Stomach (tissue), 19 donors: ENCODE measurements at places on chromosomes 7 and 10.

DNA sequence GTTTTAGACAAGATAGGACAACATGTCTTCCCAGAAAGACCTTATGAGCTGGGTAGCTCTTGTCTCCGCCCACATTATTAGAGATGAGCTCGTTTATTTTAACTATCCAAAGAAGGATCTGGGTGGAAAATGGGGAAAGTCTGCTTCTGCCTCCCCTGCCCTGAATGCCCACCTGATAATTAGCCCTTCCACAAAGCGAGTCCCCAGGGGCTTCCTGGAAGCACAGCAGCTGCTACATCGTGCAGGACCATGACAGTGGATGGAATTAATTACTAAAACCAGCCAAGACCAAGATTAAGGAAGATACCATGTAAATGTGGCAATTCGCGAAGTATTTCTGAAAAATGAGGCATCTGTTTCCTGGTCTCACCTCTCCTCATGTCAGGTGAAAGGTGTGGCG is 374.4 kb downstream of the PAXIP1 start:
- no peak for DNase-seq

- DNase-seq = peak; percentile 84
Observed at GRCh38 chr7:149662591-149663095, 110.7 kb downstream of the ZNF467 start.

DNA sequence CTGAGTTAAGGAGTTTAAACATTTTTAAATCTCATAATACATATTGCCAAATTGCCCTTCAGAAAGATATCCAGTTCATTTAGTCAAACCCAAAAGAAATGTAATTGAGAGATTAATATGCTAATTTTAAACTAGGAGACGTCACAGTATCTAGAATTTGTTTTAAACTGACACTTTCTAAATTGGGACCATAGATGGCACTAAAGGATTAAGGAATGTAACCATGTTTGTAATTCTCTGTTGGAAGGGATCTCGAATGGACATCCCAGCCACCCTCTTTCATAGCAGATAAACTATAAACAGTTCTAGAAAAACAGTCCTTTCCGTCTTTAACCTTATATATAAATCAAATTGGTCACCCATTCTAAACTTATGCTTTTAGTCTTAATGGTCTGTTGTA is 30.0 kb upstream of the SAMD9L start:
- DNase-seq = peak; percentile 28

DNA sequence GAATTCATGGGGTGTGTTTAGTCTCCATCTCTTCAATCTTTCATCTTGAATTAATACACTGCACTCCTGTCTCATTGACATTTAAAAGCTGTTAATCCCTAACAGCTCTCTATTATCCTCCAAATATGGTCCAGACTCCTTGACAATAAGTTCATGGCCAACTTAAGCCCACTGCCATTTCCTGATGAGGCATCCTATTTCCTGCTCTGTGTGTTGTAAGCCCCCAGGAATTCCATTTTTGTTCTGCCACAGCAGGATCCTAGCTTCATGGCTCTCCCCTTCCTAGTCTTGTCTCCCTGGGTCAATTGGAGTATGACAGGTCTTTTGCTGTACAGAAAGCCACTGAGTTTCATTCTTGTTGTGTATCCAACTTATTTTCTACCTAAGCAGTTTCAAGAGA is 218.8 kb downstream of the OTUD1 start:
- no peak for DNase-seq

- peak; percentile 73 for DNase-seq
Observed at GRCh38 chr7:134593530-134594392, 44.9 kb downstream of the AKR1B15 start.

DNA sequence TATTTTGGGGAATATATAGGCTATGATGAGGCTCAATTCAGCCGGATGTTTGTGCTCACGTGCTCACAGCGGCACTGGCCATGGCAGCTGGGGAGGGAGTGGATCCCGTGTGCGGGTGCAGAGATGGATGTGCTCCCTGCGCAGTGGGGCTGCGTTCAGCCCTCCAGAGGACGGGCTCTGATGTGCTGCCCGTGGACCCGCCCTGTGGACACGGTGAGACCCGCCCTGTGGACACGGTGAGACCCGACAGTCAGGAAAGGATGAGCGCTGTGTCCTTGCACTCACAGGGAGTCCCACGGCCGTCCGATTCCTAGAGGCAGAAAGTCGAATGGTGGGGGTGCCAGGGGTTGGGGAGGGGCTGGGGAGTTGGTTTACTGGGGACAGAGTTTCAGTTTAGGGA is 89.0 kb downstream of the DNAJB6 start:
- DNase-seq = no peak

DNA sequence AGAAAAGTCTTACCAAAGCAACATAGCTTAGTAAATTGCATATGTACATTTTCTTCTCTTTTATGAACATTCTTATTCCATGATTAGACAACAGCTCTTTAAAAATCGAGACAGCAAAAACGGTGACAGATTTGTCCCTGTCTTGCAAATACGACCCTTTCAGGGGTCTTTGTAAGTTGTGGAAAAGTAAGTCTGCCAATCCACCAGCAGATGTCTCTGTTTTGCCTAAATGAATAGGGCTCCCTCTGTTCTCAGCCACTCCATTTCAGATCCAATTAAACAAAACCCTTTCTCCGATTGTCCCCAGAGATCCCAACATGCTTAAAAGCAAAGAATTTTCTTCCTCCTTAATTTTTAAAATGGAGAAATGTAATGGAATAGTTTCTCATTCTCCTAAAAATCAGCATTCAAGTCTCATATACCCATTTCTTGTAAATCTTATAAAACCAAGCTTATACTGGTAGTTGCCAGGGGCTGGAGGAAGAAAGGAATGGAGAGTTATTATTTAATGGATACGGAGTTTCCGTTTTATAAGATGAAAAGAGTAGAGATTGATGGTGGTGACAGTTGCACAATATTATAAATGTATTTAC is 61.0 kb upstream of the NFE2L3 start:
- no peak for DNase-seq

DNA sequence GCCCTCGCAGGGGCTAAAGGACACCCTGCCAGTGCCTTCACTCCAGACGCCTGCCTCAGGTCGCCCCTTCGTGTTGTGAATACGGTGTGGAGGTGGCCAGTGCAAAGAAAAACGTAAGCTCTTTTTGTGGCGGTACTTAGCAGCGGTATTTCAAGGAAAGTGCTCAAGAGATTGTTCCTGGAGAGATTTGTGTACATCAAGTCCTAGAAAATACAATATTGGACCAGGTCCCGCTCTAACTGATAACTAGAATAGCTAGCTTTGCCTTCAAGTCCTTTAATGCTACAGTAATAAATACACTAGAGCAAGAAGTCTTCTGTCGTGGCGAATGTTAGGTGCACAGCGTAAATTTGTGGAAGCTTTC is 689 bp downstream of the PLCE1 start:
- DNase-seq = no peak

GRCh38 chr10:79147796-79148451 is 79.2 kb downstream of the ZMIZ1 start:
- no peak for DNase-seq

GRCh38 chr7:69309601-69310000 is 288.7 kb upstream of the AUTS2 start:
- DNase-seq = no peak

GRCh38 chr7:70696201-70696754 is 435.7 kb upstream of the GALNT17 start:
- no peak for DNase-seq

DNA sequence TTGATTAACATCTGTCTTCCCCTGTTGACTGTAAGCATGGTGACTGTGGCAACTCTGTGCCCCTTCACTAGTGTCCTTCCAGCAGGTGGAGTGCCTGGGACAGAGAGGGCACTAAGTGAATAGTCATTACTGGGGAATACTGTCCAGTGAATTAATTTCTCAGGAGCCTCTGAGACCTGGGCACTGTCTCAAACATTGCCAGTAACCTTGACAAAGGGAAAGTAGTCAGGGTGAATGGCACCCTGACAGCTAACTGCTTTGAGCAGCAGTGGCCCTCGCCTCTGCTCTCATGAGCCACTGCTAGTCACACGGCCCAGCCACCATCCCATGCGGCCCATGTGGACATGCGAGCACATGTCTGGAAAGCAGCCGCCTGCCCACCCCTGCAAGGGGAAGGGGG is 13.1 kb upstream of the GRB10 start:
- no peak for DNase-seq

DNA sequence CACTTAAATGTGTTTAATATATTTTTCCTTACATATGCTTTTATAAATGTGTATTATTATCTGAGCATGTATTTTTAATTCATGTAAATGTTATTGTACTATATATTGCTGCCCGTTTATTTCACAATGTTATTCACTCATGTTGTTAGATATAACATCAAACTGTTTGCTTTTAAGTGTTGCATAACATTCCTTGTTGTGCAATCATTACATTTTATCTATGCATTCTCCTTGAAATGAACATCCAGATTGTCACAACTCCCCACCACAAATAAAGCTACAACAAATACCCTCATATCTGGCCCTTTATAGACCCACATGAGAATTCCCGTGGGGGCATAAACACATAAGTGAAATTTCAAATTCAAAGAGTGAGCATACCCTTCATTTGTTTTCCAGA is 264.2 kb downstream of the HPSE2 start:
- DNase-seq = no peak

- no peak for DNase-seq
Observed at GRCh38 chr7:91554883-91555282, 290.6 kb downstream of the FZD1 start.

GRCh38 chr7:155069992-155070751 is at the start of gene HTR5A:
Gene HTR5A, plus strand, starts transcription at chr7:155070324. Its CDS starts 576 bp downstream, at chr7:155070900.
- DNase-seq = peak; percentile 96

DNA sequence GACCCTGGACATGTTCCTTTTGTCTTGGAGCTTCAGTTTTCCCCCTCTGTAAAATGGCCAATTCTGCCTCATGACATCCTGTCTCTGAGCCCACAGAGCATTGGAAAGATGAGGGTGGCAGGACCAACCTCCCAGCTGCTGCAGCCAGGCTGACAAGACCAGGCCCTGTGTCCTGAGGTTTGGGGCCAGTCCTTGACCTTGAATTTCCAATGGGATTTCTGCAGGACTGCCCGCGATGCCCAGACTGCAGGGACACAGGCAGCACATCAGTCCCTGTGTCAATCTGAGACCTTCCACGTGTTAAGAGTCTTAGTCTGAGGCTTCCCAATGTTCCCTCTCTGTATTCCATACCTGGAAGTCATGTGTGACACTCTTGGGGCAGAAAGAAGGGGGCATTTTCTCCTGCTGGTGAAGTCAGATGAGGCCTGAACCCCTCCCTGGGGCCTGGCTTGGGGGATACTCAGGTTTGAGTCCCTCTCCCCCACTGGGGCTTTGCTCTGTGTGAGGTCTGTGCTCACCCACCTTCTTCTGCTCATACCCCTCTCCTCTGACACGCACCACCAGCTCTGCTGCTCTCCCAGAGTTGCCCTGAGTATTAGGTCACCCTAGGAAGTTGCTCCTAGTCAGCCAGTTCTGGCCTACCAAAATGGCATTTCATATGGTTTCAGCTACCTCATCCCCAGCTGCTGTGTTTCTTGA is 79.2 kb downstream of the ADCY1 start:
- peak; percentile 5 for DNase-seq

DNA sequence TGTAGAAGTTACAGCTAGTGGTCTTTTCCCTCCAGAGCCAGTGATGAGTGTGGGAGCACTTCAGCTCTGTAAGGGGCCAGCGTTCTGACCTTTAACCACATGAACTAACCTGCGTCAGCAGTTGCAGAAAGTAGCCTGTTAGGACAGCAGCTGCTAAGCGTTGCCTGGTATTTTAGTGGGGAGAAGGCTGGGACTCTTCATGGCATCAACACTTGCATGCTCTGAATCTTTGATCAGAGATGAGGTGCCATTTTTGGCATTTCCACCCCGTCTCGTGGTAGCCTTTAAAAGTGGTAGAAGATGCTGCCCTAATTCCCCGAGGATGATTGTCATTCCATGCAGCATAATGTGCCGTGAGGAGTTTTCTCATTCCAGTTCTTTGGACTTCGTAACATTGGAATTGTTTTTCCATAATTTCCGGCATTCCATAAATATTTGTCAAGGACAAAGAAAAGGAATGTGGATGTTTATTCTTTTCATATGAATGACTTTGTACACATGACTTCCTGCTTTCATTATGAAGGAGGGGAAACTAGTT is 92.2 kb downstream of the AVL9 start:
- DNase-seq = peak; percentile 26

DNA sequence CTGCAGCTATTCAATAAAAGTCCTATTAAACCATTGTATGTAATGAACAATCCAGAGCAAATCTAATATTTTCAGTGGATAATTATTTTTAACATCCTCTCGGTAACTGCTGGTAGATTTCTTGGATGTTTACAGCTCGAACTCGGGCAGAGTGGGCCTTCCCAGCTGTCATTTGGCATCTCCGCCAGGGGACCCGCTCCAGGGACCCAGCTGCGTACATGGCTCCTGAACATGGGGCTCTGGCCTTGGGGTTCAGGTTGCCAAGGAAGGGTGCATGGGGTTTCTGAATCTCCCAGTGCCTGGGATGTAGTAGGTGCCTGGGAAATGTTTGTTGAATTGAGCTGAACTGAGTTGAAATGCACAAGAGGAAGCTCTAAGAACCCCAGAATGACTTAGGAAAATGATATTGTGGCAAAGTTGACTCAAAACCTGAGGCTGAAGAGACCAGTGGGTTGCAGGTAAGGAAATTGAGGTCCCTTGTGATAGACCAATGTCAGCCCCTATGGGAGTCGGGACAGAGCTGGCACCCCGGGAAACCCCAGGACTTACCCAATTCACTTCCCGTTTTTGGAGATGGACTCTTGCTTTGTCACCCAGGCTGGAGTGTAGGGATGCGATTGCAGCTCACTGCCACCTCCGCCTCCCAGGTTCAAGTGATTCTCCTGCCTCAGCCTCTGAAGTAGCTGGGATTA is 228.4 kb downstream of the CUX1 start:
- DNase-seq = no peak

DNA sequence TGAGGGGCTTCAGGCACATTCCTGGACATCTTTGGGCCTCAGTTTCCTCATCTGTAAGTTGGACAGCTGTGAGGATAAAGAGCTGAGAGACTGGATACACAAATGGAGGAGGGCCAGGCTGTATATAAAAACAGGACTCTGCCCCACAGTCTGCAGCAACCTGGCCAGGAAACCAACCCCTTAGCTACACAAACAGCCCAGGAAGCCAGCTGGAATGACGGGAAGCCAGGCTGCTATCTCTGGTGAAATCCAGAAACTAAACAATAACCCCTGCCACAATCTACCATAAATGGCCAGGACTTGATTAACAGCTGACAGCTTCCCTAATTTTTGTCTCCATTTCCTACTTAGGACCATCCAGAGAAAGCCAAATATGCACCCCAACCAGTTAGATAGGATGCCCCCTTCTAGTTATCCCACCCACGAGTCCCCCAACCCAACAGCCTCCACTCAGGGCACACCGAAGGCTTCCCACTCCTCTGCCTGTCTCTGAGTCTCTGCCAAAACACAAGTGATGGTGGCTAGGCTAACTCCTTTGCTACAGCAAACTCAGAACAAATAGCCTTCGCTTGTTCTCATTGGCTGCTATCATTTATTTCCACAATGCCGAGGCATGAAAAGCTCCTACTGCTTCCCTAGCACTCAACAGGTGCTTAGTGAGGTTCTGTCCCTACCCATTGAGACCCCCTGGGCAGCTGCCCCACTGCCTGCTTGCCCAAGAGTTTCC is 110.0 kb upstream of the TCF7L2 start:
- DNase-seq = no peak

GRCh38 chr7:15461576-15461975 is 100.2 kb downstream of the AGMO start:
- no peak for DNase-seq
